ENCODE measurements at places on chromosomes 5 and 9.

DNA sequence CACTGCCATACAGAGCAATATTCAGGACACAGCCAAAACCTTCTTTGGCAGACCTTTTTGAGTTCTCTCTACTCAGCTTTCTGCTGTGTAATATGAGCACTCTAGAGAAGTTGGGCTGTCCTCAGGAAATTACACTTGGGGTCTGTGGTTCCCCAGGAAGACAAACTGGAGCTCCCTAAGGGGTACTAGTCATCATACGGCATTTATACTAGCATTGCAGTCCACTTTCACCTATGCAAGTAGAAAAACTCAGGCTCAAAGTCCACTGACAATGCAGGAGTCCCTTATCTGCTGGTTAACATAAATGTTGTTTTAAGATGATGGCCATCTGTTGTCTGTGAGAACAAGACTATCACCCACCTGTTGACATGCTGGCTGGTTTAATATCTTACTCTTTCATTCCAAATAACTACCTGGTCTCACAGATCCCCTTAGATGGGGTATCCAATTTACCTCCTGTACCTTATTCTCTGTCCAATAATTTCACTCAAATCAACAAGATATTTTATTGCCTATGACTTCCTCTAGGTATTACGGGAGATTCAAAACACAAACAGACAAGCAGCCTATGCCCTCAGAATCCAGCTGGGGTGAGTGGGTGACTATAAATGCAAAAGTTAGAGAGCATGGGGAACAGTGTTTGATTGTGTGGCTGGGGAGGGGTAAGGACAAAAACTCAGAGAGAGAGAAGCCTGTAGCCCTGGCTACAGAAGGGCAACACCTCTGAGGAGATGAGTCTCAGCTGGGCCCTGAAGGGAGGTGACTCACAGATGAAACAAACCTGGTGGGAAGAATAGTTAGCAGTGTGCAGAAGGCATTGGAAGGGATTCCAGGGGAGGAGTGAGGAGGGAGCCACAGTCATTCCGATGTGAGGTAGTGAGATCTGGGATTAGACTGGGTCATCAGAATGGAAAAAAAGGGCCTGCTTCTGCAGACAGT is 10.2 kb downstream of the DOCK8 start:
- DNase-seq: no peak

DNA sequence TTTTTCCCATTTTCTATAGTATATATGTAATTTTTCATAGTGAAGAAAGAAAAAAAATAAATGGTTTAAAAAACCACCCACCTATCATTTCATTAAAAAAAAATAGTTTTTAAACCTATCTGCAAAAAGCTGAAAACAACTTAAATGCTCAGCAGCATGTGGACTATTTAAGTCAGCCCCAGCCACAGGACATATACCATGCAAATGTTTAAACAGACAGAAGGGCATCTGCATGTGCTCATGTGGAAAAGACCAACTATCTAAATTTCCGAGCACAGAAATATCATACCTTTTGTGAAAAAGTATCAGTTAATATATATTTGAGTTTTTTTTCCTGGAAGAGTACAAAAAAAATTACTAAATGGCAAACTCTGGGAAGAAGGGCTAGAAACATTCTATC is 143.4 kb downstream of the EPB41L4A start:
- DNase-seq: no peak

DNA sequence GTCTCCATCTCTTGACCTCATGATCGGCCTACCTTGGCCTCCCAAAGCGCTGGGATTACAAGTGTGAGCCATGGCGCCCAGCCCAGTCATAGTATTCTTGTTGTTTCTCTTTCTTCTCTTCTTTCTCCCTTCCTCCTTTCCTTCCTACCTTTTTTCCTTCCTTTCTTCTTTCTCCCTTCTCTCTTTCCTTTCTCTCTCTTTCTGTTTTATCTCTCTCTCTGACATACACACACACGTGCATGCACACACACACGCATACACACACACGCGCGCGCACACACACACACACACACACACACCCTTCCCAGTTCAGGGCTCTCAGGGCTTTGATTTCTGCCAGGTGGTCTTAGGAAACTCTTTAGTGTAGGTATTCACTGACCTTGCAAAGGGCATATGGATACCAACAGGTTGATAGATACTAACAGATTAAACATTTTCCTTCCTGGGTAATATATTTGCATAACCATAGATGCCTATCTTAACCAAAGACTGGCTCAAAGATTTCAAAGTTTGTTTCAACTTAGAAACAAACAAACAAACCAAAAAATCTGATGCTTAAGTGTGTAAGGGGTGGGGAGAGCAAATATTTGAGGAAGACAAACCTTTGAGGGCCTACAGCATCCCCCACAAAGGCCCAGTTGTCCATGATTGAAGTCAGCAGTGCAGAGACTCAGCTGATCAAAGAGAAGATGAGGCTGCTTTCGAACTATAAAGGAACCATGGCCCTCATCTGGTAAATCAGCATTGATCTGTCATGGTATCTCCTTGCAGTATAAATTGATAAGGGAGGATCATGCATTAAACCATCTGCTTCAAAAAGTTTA is 288.2 kb upstream of the SEMA6A start:
- no peak for DNase-seq

DNA sequence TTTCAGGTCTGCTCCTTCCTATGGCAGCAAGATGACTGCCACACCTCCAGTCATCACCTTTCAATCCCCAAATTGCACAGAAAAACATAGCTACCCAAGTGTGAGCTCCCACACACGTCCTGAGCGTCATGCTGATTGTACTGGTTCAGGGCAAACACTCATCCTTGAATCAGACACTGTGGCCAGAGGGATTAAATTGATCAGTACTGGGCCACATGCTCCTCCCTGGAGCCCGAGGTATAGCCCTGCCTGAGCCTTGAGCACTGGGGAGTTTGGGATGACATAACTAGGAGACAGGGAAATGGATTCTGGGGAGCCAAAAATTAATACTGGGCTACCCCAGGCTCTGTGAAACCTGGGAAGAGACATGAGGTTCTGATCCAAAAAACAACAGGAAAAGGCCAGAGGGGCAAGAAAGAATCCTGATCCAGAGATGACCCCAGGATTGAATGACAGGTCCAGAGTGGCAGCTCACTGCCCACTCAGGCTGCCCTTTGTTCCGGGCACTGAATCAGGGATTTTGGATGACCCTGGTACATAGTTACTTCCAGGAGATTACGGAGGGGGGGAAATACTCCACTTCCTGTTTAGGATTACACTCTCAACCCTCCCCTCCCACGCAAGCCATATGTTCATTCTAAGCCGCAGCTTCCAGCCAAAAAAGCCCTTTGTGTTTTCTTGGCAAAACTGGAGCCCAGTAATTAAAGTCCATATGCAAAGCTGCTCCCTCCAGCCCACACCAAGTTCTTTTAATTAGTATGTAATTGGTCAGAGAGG is 141.6 kb upstream of the SPRY4 start:
- no peak for DNase-seq

- no peak for DNase-seq
Measured at GRCh38 chr9:129863059-129863690, 27.9 kb downstream of the USP20 start.

GRCh38 chr5:164306662-164307061 is 801.2 kb downstream of the MAT2B start:
- no peak for DNase-seq

DNA sequence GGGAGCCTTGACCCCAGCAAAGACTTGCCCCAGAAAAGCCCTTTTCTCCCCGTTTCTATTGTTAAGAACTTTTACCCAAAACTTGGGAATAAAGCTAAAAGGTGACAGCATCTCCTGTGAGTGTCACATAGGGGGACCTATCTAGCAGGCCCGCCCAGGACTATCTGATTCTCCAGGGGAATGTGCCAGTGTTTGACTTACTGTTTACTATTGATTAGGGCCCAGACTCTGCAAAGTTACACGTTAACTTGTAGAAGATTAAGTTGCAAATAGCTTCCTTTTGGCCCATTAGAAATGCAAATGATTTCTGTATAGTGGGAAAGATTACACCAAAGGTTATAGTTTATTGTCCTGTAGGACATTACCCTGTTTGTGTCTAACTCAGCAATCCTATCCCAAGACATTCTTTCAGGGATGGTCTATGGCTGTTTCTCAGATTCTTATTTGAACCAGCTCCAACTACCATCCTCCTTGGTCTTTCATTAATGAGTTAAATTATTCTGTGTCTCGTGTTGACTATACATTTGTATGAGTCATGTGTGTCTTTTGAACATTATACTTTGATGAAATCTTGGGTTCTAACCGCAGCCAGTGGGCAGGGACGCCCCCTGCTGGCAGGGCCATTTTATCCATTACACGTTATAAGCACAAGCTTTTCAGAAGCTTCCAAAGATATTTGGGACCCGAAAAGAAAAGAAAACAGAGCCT is 60.7 kb downstream of the HRH2 start:
- DNase-seq: no peak

DNA sequence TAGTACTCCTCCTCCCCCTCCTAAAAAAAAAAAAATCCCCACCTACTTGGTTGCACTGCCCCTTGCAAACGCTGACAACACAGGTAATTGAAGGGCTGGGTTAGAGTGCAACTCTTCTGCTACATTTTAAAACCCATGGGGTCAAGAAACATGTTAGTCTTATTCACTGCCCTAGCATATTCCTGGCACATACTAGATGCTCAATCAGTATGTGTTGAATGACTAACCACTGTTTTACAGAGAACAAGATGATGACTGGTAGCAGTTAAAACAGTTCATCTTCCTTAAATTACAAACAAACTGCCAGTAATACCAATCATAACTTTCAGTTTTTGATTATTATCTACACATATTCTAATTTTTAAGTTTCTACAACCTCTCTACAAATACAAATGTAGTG is 124.4 kb downstream of the NFIB start:
- DNase-seq: no peak

DNA sequence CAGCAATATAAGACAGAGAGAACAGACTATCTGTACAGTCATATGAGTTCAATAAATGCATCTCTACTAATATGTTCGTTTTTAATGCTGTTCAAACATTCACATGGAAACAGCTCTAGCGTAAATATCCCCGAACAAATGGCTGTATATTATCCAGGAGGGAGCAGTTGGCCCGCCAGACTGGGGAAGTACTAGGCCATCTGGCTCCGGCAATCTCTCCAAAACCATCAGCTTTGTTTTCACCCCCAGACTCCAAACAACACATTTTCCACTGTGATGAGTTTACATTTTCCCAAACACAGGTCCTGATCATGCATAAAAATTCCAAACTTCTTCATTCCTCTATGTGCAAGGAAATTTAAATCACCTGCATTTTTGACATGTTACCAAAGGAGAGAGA is 8.7 kb downstream of the EBF1 start:
- no peak for DNase-seq

DNA sequence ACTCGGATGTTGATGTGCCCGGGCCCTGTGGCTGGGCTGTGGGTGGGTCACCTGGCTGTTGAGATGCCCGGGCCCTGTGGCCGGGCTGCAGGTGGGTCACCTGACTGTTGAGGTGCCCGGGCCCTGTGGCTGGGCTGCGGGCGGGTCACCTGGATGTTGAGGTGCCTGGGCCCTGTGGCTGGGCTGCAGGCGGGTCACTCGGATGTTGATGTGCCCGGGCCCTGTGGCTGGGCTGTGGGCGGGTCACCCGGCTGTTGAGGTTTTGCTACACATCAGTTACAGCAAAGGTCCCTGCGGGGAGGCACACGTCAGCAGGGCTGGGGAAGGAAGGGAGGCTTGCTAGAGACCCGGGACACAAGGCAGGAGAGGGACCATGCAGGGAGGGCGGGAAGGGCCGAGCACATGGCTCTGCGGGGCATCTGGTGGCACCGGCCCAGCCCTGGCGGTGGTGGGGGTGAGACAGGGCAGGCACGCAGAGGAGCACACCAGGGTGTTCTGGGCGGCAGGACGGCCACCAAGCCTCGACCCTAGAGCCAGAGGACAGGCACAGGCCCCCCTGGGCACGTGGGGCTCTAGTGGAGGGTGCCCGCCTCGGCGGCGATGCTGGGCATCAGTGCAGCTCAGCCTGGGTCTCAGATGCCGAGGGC is 35.4 kb downstream of the PNPLA7 start:
- no peak for DNase-seq

GRCh38 chr5:16427587-16427986 is 38.0 kb downstream of the ZNF622 start:
- DNase-seq: peak; percentile 44

DNA sequence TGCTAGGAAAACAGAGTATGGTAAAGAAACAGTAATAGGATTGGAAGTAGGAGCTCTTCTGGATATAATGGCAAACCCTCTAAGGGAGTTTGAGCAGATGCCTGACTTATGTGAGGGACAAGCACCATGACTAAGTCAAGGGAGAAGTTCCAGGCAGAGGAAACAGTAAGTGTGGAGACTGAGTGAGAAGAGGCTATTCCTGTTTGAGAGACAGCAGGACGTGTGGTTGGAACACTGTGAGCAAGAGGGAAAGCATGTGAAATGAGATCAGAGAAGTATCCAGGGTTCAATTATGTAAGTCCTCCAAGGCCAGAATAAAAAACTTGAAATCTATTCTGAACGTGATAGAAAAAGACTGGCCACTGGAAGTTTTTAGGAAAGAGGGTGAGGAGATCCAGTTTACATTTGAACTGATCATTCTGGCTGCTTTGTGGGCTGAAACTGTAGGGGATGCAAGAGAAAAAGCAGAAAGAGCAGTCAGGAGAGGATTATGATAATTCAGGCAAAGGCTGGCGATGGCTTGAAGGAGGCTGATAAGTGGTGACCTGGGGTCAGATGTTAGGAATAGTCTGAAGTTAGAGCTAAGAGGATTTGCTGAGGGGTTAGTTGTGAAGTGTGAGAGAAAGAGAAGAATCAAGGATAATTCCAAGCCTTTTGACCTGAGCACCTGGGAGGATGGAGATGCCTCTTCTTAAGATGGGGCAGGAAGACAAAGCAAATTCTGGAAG is 19.2 kb downstream of the DMAC1 start:
- no peak for DNase-seq

GRCh38 chr9:69931340-69931739 is 110.7 kb downstream of the CFAP95 start:
- DNase-seq: no peak

GRCh38 chr9:99040911-99041582 is 63.9 kb upstream of the TGFBR1 start:
- no peak for DNase-seq

- DNase-seq: no peak
Measured at GRCh38 chr5:142069606-142070399, 38.8 kb upstream of the NDFIP1 start.

GRCh38 chr5:71839096-71839884 is 120.2 kb downstream of the CARTPT start:
- DNase-seq: no peak

- no peak for DNase-seq
Measured at GRCh38 chr5:126267438-126267837, 155.8 kb upstream of the GRAMD2B start.

- DNase-seq: no peak
Measured at GRCh38 chr5:161600156-161600555, 53.6 kb upstream of the GABRB2 start.

GRCh38 chr5:74085782-74086181 is 459.8 kb downstream of the ARHGEF28 start:
- DNase-seq: no peak
